ENCODE measurements at places on chromosomes 1 and 21.

GRCh38 chr1:119146466-119146865, 6.0 kb upstream of the WARS2 start:
- DNase-seq, result no peak

- no peak for DNase-seq
Observed at GRCh38 chr1:66413136-66413837, 120.7 kb upstream of the SGIP1 start.

DNA sequence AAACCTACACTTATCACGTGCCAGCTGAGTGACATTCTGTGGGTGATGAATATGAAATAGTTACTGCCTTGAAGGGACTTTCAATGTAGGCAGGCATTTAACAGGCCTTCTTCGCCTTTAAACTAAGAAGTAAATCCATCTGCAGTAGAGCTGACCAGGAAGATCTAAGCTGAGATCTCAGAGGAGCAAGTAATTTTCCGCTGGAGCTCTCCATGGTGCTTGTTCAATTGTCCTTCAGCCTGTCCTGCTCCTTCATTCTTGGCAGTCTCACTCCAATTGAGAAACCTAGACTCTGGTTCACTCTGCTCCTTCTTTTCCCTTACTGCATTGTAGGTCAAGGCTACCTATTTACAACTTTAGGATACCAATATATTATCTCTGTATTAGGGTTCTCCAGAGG, 183.5 kb downstream of the HMCN1 start:
- no peak for DNase-seq

GRCh38 chr1:184854496-184855140, 100.0 kb upstream of the EDEM3 start:
- no peak for DNase-seq

DNA sequence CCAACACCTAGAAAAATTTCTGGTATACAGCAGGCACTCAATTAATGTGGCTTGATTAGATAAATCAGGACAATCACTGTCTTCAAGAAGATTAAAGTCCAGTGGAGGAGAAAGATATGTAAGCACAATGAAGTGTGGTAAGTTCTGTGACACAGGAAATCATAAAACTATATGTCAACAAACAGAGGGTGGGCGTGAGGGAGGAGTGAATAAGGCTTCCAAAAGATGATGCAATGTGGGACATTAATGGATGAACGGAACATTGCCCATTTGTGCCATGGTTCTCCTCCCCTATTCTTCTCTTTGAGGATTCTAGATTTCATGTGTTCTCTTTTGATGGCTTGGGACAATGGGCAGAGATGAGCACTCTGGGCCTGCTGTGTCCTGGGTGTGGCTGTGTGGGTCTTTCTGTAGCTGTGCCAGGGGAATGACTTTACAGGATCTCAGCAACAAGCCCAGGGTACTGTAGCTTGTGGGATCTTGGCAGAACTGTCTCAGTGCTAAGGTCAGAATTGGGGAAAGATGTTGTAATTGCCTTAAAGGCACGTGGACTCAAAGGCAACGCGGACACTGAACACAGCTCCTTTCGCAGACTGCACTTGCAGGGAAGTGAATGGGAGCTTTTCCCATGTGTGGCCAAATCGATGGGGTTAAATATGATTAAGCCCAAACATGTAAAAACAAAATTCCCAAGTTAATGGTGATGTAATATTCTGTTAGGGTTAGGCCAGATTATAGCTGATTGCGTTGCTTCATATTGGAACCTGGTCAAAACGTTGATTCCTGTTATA, 366.9 kb downstream of the TGFB2 start:
- DNase-seq, result no peak

- DNase-seq, result no peak
Observed at GRCh38 chr1:64320922-64321614, 117.6 kb downstream of the UBE2U start.

- DNase-seq, result no peak
Observed at GRCh38 chr1:58738876-58739275, 39.0 kb upstream of the MYSM1 start.

GRCh38 chr1:101371259-101371658, 134.4 kb downstream of the S1PR1 start:
- no peak for DNase-seq

DNA sequence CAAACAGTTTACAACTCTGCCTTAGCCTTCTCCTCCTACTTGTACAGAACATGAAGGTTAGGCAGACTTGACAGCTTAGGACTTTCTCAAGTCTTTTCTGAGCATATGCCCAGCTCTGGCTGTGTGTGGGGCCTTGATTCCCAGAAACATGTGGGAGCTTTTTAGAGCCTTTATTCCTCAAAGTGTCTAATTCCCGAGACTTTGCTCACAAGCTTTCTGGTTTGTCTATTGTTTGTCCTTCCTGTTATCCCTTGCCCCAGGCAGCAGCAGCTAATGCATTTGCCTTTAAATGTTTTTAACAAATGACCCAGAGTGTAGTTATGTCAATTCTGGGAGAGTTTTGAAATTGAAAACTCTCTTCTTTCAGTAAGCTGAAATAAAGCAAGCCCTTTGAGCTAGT, 29.2 kb downstream of the ST7L start:
- no peak for DNase-seq

- DNase-seq, result no peak
Observed at GRCh38 chr1:48876330-48876785, 99.7 kb upstream of the BEND5 start.

DNA sequence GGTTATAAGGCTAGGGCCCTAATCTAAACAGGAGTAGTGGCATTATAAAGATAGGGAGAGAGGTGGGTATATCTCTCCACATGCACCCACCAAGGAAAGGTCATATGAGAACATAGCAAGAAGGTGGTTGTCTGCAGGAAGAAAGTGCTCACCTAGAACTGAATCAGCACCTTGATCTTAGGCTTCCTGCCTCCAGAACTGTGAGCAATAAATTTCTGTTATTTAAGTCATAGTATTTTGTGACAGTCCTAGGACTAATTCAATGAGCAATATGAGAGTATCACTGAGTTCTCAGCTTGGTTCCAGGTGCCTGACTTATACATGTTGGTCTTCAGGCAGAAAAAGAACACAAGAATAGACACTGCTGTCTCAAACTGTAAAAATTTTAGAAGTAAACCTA, 51.8 kb downstream of the MRPL39 start:
- no peak for DNase-seq

DNA sequence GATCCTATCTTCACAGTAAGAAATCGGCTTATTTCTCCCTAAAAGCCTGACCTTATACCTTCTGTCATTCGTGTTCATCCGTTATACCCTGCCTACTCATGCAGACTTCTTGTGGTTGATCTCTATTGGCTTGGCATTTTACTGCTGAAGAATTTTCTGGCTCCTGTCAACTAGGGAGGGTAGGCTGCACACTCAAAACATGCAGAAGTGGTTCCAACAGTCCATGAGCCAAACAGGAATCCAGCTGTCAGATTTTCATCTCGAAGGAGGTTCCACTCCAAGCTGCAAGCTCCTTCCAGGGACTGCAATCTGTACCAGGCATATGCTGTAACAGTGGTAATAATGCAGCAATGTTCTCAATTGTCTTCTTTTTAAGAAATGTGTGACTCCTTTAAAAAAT, 10.1 kb downstream of the DNAJC11 start:
- no peak for DNase-seq

DNA sequence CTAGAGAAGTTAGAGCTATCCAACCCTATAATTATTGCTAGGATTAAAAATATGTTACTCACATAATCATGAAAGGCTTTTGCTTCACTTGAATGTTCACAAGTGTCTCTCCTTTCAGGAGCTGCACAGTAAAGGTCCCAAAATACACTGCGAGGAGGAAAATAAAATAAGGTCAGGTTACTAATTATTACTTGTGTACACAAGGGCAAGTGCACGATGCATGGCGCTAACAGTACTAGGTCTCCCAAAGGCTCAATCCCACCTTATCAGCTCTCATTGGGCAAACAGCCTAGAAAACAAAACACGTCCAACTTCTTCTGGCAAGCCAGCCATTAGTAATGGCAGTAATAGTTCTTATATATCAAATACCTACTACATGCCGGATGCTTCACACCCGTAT, 4.4 kb downstream of the SSBP3 start:
- DNase-seq, result no peak

DNA sequence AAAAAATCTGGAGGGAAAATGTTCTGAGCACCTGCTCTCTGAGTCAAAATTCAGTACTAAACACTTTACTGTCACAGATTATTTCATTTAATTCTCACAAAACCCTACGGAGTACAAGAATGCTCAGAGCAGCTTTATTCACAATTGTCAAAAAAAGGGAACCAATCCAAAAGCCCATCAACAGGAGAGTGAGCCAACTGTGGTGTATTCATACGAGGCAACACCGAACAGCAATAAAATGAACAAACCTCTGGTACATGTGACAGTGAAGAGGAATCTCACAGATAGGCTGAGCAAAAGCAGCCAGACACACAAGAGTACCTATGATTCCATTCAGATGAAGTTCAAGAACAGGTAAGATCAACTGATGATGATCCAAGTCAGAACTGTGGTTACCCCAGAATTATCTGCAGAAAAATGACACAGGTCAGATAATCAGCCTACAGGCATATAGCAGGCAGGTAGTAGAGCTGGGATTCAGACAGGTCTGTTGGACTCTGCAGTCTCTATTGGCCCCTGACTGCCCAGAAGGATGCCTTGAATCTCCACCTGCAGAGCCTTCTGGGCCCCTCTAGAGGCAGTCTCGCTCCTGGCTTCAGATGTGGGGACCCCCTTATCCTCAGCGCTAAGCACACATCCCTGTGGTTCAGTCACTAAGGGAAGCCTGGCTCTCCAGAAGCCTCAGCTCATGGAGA, 19.2 kb downstream of the SLC9A1 start:
- no peak for DNase-seq
